ENCODE measurements at places on chromosomes 5 and 9. TPM values are rescaled to one million over a fixed set of nuclear protein-coding genes. Genes with fewer than 3 reads are reported as not detected.

Gene IFNA21
- total RNA-seq, result not detected

Gene CMBL
- total RNA-seq, result 22.2 TPM

Gene PCDHAC1
- total RNA-seq, result 2.1 TPM

Gene ROPN1L
- 2.3 TPM for total RNA-seq

Gene SPACA9
- 4.3 TPM for total RNA-seq

Gene FIBCD1
- 16.1 TPM for total RNA-seq

Gene NR2F1-AS1
- total RNA-seq, result 4.1 TPM

Gene PTGES
- 131 TPM for total RNA-seq

Gene UGT3A2
- not detected for total RNA-seq

Gene AGGF1
- total RNA-seq, result 9.3 TPM

Gene SPINK13
- not detected for total RNA-seq

Gene N4BP3
- total RNA-seq, result 1.1 TPM

Gene CD72
- total RNA-seq, result 0.19 TPM

Gene PRDM9
- not detected for total RNA-seq

Gene PCDHB10
- not detected for total RNA-seq

Gene PCDHB13
- 0.20 TPM for total RNA-seq

Gene TAL2
- total RNA-seq, result not detected

Gene MYOZ3
- total RNA-seq, result not detected

Gene WWC1
- 100 TPM for total RNA-seq

Gene STK32A
- 0.23 TPM for total RNA-seq

Gene EPB41L4B
- 14.6 TPM for total RNA-seq

Gene NOTCH1
- 5.0 TPM for total RNA-seq

Gene SHISAL2B
- not detected for total RNA-seq

Gene SHOC1
- total RNA-seq, result not detected

Gene PRR16
- total RNA-seq, result not detected

Gene PSMD5
- total RNA-seq, result 28.6 TPM

Gene WDR38
- not detected for total RNA-seq

Gene IFNK
- not detected for total RNA-seq

Gene DOCK2
- total RNA-seq, result 3.5 TPM

Gene BARHL1
- total RNA-seq, result not detected

Gene SH3TC2
- total RNA-seq, result 0.23 TPM

Gene PTGR1
- 362 TPM for total RNA-seq

Gene TRIM36
- total RNA-seq, result 2.6 TPM

Gene BHMT2
- total RNA-seq, result not detected

Gene PPP3R2
- not detected for total RNA-seq

Gene KCNT1
- total RNA-seq, result not detected

Gene PPP1R26
- 20.0 TPM for total RNA-seq

Gene ZNF879
- total RNA-seq, result 0.65 TPM

Gene NUTM2F
- total RNA-seq, result not detected

Gene DND1
- total RNA-seq, result 0.33 TPM

Gene COMMD10
- 36.7 TPM for total RNA-seq

Gene PLAC8L1
- not detected for total RNA-seq

Gene TNFSF15
- total RNA-seq, result 0.16 TPM

Gene RLN2
- total RNA-seq, result 0.21 TPM

Gene ELAVL2
- not detected for total RNA-seq

Gene OLFML2A
- total RNA-seq, result 24.0 TPM

Gene TAF11L10
- total RNA-seq, result not detected

Gene ZNF608
- 0.66 TPM for total RNA-seq

Gene SEMA5A
- total RNA-seq, result not detected
